ENCODE measurements at places on chromosomes 11 and 22.

DNA sequence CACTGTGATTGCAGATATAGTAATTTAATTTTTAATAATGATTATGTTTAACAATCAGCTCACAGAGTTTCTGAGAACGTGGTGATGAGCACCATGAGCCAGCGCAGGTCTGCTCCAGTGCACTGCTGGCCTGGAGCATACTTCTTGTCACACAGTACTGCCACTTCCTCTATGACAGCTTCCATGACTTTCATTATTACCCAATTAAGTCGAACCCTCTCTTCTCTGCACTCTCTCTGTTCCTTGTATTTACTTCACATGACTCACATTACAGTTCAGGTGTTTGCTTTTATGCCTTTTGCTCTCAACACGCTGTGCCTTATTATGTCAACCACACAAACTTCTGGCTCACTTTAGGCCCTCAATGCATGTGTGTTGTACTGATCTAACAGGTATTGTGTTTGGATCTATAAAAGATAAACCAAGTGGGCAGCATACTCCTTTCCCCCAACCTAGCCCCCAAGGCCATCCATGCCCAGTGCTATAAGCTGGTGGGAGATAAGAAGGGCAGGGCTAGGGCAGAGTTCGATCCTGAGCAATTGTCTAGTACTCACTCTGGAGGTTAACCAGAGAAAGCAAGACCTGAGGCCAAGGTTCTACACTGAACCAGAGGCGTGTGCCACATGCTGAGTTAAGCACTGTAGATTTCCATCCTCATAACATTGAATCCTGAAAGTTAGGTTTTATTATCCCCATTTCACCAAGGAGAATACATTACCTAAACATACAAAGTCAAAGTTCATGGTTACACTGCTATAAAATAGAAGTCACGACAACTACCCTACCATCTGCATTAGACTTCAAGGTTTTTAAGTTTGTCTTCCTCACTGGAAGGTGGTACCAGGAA is 356.5 kb downstream of the INSC start:
- DNase-seq: no peak

DNA sequence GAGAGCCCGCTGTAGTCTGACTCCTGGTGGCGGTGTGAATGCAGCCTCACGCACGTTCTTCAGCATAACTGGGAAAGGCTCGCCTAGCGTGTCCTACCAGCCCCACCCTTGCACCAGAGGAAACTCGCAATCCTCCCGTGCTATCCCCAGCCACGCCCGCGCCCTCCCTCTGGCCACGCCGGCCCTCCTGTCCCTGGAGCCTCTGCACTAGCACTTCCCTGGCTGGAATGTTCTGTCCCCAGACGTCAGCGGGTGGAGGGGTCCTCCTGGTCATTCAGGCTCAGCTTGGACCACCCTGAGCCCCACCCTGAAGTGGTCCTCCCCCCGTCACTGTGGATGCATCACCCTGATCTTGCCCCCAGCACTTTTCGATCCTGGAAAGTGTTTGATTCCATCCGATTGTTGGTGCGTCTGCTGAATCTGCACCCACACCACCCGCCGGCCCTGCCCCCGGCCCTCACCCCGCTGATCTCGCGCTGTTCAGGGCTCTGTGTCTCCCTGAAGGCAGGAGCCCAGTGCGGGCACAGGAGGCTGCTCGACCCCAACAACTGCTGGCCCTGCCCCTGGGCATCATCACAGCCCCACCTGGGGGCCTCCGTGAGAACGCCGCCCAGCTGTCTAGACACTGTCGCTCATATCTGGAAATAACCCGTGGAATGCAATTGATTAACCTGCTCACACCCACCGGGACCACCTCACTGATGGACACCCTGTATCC is 437.0 kb downstream of the TBC1D22A start:
- no peak for DNase-seq

DNA sequence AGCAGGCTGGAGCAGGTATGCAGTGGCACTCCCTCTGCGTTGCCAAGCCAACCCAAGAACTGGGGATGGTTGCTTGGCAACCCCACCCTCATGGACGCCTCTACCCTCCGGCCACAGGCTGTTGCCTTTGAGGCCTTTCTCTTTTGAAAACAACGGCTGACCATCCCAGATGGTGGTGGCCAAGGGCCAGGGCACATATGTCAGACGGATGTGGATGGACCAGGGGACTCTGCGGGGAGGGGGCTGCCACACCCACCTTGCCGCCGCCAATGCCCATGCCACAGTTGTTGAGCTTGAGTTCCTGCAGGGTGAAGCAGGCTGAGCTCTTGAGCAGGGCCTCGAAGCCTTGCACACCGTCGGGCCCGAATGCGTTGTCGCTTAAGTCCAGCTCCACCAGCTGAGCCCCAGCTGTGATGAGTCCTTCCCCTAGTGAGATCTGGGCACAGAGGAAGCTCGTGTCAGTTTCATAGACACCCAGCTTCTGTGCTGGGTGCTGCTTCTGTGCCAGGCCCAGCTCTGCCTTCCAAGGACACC is 21.5 kb downstream of the RANGAP1 start:
- DNase-seq: peak; percentile 65

GRCh38 chr22:42412744-42413333 is 19.4 kb downstream of the NFAM1 start:
- DNase-seq: no peak

- no peak for DNase-seq
These were observed 324.3 kb downstream of the TBC1D22A start for GRCh38 chr22:47086596-47087248.

GRCh38 chr22:41801147-41801819 is 804 bp downstream of the CCDC134 start:
- no peak for DNase-seq

DNA sequence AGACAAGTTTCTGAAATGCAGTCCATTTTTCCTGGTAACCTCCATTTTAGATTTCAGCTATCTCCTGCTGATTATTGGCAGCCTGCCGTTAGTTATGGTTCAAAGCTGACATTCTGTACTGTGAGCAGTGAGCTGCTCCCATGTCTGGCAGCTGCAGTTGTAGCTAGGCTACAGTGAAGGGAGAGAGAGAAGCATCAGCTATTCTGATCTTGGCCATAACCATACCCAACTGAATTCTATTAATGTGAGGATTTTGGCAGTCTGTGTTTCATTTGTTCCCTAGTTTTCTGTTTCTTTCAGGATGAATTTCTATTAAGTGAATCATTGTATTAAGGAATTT is 33.4 kb downstream of the SIK2 start:
- DNase-seq: no peak

- DNase-seq: no peak
These were observed 203.4 kb downstream of the FAM76B start for GRCh38 chr11:95586155-95586554.

DNA sequence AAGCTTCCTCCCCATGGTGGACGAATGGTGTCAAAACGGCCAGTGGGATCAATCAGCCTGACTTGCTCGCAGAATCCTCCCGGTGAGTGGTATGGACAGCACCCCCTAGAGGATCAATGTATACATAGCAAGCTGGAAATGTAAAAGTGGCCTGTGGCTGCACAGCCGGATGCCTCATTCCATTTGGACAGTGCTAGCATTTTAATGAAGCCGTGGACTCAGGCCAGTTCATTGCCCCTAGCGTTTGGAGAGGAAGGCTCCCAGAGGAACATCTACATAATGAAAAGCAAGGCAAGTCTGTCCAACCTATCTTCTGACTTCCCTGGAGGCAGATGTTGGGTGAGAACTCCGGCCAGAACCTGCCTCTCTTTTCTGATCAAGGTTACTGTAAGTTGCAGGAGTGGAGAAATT is 942.3 kb downstream of the NTM start:
- DNase-seq: peak; percentile 11

- no peak for DNase-seq
These were observed 24.3 kb upstream of the KCNQ1OT1 start for GRCh38 chr11:2724104-2724503.

- DNase-seq: no peak
These were observed 17.4 kb upstream of the OR10A5 start for GRCh38 chr11:6828103-6828502.

DNA sequence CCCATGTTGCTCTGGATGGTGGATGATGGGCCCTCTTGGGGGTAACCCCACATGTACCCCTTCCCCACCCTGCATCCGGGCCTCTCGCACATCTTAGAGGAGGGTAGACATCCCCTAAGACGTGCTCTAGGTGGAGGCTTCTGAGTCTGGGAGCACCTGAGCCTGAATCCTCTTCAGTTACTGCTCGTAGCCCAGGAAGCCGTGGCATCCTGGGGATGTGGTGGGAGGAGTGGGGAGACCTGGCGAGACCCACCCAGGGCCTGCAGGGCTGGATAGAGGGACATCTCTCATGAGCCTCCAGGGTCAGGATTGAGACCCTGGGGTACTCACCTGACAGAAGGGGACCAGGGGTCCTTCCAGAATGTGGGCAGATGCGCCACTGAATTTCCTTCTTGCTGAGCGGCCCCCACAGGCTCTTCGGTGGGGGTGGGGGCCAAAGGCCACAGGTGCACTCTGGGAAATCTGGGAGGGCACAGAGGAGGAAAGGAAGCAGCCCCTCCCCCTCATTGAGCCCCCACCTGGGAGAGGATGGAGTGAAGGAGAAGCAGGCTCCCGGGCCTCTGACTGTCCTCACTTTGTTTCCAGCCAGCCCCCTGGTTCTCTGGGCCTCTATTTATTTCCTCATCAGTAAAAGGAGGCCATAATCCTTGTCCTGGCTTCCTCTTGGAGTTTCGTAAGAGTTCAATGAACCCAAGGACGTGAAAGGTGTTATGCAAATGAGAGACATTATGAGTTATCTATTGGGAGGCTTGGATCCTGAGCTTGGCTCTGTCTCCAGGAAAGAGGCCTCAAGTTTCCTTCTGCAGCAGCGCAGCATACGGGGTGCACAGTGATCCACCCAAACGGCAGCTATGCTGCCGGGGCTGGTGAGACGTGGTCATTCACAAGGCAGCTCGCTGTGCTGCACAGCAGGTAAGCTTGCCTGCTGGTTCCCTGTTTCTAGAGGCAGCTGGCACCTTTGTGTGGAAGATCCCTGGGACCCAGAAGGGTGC is 31.2 kb downstream of the KCNJ4 start:
- no peak for DNase-seq

DNA sequence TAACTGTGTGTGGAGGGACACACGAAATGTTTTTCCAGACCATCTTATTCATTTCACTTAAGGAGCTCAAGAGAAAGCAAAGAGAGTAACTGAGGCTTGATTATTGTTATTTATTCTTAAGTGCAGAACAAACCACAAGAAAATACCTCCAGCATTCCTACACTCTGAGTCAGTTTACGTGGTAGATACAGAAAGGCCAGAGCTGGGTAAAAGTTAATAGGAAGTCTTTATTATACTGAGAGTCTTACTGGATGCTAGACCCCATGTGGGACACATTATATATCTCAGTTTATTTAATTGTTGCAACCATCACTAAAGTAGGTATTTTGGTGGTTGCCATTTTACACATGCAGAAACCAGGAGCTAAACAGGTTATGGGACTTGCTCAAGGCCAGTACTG is 261.4 kb upstream of the POU2AF2 start:
- no peak for DNase-seq

- DNase-seq: no peak
These were observed 2.1 kb downstream of the SH3BP1 start for GRCh38 chr22:37641561-37641949.

DNA sequence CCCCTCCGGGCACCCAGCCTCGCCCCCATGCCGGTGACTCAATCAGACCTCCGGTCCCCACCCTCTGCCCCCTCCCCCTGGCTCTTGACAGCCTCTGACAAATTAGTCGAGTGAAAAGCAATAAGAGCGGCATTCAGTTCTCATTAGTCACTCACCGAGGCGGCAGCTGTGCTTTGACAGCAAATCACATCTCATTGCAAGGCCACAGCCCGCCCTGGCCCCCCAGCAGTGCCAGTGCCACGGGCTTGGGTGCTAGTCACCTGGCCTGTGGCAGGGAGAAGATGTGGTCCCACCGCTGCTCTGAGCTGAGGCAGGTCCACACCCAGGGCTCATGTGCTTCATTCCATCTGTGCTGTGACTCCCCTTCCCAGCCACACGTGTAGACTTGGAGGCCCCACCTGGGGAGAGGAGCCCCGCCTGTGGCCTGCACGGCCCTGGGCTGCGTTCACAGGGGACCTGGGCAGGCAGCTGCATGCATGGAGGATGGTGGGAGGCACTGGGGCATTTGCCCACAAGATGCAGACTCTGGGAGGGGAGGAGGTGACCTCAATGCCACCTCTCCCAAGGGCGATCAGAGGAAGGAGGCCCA is 7.4 kb upstream of the TH start:
- DNase-seq: no peak

- no peak for DNase-seq
These were observed 40.4 kb downstream of the BCR start for GRCh38 chr22:23220485-23221350.

GRCh38 chr22:17797721-17798559 is 23.7 kb upstream of the BID start:
- DNase-seq: no peak
